C1 segment of cervical spinal cord (tissue), 14 donors: ENCODE measurements at places on chromosomes 13 and 19.

DNA sequence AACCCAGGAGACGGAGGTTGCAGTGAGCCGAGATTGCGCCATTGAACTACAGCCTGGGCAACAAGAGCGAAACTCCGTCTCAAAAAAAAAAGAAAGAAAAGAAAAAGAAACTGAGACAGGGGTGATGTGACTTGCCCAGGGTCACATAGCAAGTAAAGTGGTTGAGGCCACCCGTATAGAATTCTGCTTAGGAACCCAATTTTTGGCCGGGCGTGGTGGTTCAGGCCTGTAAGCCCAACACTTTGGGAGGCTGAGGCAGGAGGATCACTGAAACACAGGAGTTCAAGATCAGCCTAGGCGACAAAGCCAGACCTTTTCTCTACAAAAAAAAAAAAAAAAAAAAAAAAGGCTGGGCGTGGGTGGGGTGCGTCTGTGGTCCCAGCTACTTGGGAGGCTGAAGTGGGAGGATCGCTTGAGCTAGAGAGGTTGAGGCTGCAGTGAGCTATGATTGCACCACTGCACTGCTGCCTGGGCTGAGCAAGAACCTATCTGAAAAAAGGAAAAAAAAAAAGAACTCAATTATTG, 1.3 kb downstream of the SNRPA start:
- DNase-seq = no peak

DNA sequence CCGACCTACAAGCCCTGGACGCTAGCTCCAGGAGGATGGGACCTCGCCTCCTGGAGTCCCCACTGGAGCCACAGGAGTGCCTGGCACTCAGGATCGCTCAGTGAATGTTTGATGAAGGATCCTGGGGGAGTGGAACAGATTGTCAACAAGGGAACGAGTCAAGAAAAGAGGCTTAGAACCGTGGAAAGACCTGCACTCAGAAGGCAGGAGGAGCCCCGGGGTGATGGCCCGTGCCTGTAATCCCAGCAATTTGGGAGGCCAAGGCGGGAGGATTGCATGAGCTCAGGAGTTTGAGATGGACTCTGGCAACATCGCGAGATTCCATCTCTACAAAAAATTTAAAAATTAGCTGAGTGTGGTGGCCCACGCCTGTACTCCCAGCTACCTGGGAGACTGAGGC, 38.9 kb downstream of the ATP12A start:
- DNase-seq = no peak

- DNase-seq = no peak
Observed at GRCh38 chr13:50618206-50618605, 225.3 kb downstream of the DLEU7 start.

- DNase-seq = no peak
Observed at GRCh38 chr13:111175372-111175771, 60.3 kb downstream of the ARHGEF7 start.
